ENCODE measurements at places on chromosomes 1 and 21.

- no peak for DNase-seq
These were observed 18.0 kb downstream of the UMODL1 start for GRCh38 chr21:42089093-42089631.

GRCh38 chr1:17875171-17875881 is 120.2 kb downstream of the ACTL8 start:
- peak; percentile 20 for DNase-seq

- DNase-seq: peak; percentile 60
These were observed 20.6 kb downstream of the ADORA1 start for GRCh38 chr1:203148127-203148526.

DNA sequence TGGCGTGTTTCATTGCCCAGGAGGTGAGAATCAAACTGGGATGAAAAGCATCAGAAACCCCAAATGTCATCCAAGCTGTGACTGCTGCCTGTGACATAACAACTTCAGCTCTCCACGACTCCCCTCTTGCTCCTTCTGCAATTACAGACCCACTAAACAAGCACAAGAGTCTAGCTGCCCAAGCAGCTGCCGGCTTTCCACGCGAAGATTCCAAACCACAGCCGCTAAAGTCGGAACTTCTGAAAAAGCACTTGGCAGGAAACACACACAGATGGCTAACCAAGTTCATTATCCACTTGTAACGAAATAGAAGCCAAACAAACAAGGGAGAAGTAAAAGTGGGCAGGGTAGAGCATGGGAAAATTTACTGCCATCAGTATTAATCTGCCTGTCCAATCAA is 198.1 kb downstream of the SLC35F3 start:
- DNase-seq: no peak

DNA sequence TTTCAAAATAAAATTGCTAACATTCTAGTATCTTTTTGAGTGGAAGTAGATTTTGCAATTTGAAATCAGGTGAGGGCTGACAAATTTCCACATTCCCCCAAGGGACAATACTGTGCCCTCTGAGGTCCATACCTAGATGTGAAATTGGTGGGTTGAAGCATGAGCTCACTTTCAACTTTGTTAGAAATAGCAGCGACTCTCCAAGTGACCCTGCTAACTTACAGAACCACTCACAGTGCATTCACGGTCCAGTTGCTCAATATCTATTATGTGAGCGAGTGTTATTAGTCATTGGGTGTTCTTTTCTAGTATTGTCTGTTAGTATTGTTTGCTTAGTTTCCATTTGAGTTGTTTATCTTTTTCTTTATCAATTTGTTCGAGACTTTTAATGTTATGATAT is 53.6 kb upstream of the ASB17 start:
- DNase-seq: peak; percentile 33
